CD4-positive, CD25-positive, alpha-beta regulatory T cell (primary cell): ENCODE measurements at places on chromosomes 7 and 10.

GRCh38 chr10:125093974-125094705, 66.2 kb downstream of the CTBP2 start:
- DNase-seq: no peak

- DNase-seq: no peak
Measured at GRCh38 chr10:126252884-126253610, 135.2 kb downstream of the ADAM12 start.

DNA sequence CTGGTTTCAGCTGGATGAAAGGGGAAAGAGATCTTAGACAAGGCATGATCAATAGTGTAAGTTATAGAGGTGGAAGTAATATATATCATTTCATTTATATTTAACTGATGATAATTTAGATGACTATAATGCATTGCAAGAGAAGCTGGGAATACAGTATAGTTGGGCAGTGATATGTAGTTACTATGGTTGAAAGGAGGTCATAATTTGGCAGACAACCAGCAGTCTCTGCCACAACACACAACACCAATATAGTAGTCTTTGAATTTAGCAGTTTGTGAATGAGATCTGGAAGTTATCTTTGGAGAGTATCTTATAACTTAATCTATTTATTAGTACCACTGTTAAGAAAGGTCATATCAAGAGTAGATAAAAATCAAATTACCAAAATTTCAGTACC, 39.9 kb downstream of the TAX1BP1 start:
- DNase-seq: no peak

DNA sequence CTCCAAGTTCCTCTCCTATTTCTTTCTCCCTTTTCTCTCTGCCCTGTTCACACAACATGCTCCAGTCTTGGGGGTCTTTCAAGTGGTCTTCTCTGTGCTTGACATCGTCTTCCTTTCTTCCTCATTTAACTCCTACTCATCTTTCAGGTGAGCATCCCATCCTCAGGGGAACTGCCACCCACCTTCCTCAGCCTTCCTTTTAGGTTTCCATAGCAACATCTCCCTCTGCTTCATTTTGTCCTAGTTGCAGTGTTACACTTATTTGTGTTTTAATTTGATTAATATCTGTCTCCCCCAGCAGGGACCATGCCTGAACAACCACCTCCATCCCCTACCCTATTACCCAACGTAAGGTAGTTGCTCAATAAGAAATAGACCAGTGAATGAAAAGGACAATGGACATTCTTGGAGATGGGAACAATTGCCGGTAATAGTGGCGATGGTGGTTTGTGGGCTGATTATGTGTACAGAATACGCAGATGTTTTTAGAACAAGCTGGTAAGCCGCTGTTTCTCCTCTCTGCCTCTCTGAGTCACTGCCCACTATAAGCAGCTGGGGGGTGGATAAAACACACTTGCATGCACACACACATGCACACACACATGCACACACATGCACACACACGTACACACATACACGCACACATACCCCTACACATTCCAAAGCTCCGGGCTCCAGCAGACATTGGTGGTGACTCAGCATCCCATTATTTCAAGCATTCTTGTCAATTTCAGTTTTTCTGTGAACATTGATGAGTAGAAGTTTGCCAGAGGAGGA, 251.6 kb downstream of the GATA3 start:
- no peak for DNase-seq

- DNase-seq: no peak
Measured at GRCh38 chr7:48710995-48711394, 213.4 kb upstream of the CDC14C start.

GRCh38 chr10:91022390-91022789, 101.5 kb upstream of the ANKRD1 start:
- DNase-seq: no peak

GRCh38 chr7:107394276-107394675, 75.6 kb upstream of the GPR22 start:
- DNase-seq: no peak

- no peak for DNase-seq
Measured at GRCh38 chr10:109899356-109900331, 23.7 kb downstream of the XPNPEP1 start.

DNA sequence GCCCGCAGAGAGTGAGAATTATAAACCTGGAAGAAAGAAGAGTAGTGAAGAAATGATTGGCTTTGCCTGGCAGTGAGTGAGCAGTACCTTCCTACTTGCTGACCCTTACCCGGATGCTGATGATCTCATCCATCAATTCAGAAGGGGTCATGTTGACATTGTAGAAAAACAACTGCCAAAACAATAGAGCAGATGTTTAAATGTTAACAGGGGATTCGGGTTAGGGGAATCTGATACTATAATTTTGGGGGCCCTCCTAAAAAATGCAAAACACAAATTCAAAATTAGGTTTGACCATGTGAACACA, 78.1 kb downstream of the MYOF start:
- DNase-seq: no peak

- DNase-seq: no peak
Measured at GRCh38 chr7:13093160-13093559, 405.7 kb downstream of the ARL4A start.

DNA sequence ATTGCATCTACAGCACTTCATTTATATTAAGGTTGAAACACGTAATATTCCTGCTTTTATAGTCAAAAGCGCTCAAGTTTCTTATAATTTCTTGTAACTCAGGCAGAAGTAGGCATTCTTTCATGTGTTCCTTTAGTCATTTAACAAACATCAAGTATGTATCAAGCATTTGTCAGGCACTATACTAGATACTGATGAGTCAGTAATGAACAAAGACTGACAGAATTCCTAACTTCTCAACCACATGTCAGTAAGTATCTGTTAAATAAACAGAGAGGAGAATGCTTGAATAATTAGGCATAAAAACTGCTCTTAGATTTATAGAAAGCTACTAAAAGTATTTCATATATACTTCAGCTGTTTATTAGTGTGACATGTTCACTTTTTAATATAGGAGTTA, 9.9 kb downstream of the CRPPA start:
- DNase-seq: no peak

GRCh38 chr7:66265566-66265965, 60.4 kb downstream of the TPST1 start:
- no peak for DNase-seq

GRCh38 chr10:88866454-88866853, 13.6 kb upstream of the STAMBPL1 start:
- DNase-seq: no peak

- no peak for DNase-seq
Measured at GRCh38 chr7:5217851-5218331, 27.9 kb downstream of the WIPI2 start.

DNA sequence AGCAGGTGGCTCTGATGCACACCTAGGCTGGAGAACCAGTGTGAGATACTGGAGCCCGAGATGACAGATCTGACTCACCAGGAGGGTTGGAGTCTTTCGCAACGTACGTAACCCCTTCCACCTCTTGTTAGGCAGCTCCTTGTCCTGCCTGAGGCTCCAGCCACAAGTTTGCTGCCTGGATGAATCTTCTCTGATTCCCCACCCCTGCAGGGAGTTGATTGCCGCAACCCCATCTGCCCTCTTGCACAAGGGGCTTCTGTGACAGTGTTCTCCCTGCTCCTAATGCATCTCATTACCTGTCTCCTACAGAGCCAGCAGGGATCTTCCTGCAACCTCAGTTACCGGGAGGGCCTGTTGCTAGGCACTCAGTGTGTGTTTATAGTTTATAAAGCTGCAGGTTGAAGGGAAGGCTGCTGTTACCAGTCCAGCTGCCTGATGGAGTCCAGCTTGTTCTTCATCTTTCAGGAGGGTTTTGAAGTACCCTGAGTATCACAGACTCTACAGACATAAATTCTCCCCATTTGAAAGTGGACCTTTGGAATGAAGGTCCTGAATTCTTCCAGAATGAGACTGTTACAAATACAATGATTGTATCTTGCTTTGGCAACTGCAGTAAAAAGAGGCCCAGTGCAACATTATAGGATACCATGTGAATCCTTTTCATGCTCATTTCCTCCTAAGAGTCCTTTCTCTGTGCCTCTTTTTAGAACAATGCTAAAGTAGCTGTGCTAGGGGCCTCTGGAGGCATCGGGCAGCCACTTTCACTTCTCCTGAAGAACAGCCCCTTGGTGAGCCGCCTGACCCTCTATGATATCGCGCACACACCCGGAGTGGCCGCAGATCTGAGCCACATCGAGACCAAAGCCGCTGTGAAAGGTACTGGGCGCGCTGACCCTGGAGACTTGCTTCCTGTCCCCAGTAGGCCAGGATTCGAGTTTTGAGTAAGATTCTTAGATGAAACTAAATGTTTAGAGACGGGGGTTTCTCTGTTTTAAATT, 6.5 kb downstream of the MDH2 start:
- DNase-seq: no peak

GRCh38 chr7:114842551-114843065, 79.3 kb upstream of the MDFIC start:
- DNase-seq: no peak

- DNase-seq: no peak
Measured at GRCh38 chr10:34010891-34011290, 676.4 kb upstream of the NRP1 start.

GRCh38 chr10:53358536-53358935, 586.0 kb upstream of the MBL2 start:
- no peak for DNase-seq

- DNase-seq: no peak
Measured at GRCh38 chr7:100515072-100515532, 23.9 kb upstream of the AGFG2 start.

DNA sequence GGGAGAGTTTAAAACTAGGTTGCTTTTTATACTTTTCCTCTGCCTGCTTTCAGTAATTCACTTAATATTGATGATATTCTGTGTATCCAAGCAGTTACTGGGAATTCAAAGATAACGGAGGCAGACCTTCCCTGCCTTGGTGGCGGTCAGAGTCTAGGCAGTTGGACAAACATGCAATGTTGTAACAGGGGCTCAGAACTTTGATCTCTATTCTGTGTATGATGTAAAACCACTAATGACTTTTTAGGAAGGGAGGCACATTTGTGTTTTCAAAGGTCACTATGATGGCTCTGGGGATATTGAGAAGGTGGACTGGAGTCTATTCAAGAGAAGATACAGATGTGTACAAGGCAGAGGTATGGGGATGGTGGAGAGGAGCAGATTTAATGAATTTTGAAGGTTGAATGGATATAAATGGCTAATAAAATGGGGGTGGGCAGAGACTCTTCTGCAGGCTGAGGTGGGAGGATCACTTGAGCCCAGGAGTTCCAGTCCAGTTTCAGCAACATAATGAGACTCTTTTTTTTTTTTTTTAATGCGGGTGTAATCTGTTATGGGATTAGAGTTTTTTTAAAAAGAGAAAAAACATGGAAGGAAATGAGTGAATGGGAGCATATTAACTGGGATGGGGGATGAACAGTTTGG, 5.7 kb upstream of the PON2 start:
- DNase-seq: no peak

DNA sequence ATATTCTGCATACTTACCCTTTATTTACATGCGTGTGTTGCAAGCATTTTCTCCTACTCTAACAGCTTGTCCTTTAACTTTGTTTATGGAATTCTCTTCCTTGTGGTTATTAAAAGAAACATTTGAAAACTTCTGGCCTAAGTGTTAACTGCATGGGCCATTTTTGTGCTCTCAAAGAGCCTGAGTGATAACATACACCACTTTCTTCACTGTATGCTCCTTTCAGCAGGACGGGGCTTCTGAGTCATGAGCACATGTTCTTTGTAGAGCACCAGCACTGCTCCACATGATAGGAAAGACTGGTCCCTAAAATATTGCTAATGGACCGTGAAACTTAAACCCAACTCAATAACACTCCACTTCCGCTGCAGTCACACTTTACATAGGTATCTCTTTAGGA, 1093.6 kb upstream of the GHITM start:
- DNase-seq: no peak

- no peak for DNase-seq
Measured at GRCh38 chr7:149772241-149772955, 990 bp downstream of the ZNF467 start.

- no peak for DNase-seq
Measured at GRCh38 chr10:48599830-48600134, 5.1 kb downstream of the ARHGAP22 start.

DNA sequence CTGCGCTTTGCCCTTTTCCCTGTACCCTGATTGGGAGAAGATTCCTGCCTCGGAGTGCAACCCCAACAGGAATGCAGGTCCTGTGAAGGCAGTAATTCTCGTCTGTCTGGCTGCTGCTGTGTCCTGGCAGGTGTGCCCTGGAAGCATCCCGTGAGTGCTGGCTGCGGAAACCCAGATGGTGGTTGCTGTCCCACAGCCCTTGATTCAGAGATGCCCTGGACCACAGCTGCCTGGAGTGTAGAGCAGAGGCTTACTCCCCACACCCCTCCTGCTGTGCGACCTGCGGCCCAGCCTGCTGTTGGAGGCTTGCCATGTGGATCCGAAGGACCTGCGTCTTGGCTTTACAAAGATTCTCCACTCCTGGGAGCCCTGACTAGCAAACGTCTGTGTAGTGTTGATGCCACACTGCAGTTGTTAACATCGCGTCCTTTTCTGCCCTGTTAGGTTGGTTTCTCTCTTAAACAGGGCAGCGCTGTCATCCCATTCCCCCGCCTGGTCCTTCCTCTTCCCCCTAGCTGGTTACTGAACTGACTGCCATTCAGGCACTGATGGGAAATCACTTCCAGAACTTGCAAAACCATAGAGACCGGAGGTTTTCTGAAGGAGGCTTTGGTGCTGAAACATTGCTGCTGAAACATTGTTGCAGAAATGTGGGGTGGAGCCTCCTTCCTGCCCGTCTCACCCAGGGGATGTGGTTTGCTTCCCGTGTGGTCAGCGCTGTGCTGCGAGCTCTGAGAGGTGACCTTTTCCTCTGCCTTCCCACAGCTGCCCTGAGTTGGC, 53.3 kb downstream of the DNAJB6 start:
- no peak for DNase-seq

DNA sequence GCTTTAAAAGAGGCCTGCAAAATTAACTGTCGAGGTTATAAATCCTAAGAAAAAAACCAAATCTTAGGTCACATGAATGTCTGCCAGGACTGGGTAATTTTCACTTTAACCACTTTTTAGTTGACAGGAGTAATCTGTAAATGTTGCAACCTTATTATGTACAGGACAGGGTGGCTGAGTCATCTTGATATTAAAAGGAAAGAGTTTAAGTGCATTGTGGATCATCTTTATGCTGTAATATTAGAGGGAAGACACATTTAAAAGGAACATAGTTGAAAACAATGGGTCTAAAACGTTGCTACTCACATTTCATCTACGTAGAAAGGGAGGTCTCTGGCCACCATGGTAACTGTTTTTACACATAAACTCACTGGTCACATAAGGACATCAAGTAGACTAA, 115.5 kb downstream of the LSMEM1 start:
- no peak for DNase-seq

- DNase-seq: no peak
Measured at GRCh38 chr7:76155938-76156337, 45.8 kb upstream of the SRRM3 start.
